ENCODE measurements at places on chromosomes 2 and 18.
A peak's percentile ranks its signal among the peaks of the same experiment; 100 is the strongest.

DNA sequence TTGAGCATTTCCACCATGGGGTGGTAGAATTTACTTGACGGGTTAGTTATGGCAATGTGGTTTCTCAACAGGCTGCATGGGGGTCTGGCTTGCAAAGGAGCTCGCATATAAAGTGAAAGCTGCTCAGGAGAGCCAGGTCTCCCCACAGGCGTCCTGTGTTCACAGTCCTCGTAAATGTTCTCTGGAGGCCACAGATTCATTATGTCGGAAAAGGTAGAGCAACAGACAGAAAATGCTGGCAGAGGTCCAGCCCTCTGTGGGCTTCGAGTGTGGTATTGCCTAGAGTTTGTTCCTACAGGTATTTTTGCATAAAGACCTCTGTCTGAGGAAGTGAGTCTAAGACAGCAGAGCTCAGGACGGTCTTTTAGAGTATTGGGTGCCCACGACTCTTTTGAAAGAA, 96.4 kb downstream of the CDCA7 start:
- DNase-seq: no peak

DNA sequence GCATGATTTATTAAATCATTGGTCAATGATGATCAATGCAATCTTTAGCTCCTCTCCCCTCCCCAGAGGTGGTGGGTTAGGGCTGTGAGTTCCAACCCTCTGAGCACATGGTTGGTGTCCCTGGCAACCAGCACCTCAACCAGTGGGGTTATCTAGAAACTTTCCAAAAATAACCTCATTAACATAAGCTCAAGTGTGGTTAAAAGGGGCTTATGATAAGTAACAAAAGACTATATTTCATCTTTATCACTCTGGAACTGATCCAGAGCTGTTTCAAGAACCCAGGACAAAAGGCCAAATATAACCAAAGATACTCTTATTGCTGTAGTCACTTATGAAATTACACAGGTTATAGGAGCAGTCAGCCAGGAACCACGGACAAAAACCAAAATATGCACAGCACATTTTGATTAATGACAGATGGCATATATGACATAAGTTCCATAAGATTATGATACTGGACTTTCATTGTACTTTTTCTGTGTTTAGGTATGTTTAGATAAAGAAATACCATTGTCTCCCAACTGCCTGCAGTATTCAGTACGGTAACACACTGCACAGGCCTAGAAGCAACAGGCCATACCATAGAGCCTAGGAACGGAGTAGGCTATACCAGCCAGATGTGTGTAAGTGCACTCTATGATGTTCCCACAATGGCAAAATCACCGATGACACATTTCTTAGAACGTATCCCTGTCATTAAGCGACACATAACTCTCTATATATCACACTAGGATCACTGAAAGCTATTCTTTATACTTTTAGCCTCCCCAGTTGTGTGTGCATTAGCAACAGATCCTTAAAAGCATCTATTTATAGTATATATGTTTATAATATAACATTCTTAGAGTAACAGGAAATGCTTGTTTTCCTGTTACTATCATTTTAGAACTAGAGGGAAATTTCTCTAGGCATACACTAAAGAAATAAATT, 31.9 kb downstream of the KIDINS220 start:
- no peak for DNase-seq

DNA sequence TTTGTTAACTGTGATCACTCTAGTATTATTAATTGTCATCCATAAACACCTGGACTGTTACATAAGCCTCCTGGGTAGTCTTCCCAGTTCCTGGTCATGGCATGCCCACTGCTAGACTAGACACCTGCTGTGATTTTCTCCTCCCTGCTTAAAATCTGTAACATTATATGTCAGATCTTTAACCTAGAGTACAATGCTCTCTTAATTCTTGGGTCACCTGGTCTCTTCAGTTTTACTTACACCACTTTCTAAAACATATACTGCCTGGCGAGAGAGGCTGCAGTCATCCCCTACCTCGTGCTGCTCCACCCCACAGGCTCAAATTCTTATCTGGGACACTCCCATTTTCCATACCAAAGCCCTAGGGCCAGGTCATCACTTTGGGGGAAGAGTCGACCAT, 161.3 kb downstream of the CDH2 start:
- no peak for DNase-seq

- no peak for DNase-seq
Observed at GRCh38 chr2:47310801-47311560, 92.0 kb upstream of the MSH2 start.

- DNase-seq: no peak
Observed at GRCh38 chr2:54708584-54709335, 14.7 kb upstream of the EML6 start.

- DNase-seq: no peak
Observed at GRCh38 chr2:153163055-153163454, 315.5 kb downstream of the RPRM start.

GRCh38 chr2:224381521-224382279, 20.2 kb downstream of the FAM124B start:
- no peak for DNase-seq

DNA sequence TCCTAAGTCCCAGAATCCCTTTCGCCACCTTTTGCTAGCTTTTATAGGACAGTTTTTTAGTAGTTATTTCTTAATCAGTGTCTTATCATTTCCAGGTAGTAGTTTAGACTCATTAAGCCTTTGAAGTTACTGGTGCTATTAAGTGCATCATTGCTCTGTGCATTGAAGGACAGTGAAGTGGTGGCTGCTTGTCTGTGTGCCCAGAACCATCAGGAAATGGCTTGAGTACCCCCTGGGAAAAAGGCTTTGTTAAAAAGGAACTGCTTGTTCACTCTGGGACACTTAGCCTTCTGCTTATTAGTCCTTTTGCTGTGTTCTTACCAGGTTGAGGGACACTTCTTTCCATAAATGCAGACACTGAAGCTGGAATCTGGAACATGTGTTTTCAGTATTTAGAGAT, 30.0 kb downstream of the DTNA start:
- DNase-seq: no peak

GRCh38 chr18:26738706-26739105, 126.8 kb downstream of the AQP4 start:
- no peak for DNase-seq

DNA sequence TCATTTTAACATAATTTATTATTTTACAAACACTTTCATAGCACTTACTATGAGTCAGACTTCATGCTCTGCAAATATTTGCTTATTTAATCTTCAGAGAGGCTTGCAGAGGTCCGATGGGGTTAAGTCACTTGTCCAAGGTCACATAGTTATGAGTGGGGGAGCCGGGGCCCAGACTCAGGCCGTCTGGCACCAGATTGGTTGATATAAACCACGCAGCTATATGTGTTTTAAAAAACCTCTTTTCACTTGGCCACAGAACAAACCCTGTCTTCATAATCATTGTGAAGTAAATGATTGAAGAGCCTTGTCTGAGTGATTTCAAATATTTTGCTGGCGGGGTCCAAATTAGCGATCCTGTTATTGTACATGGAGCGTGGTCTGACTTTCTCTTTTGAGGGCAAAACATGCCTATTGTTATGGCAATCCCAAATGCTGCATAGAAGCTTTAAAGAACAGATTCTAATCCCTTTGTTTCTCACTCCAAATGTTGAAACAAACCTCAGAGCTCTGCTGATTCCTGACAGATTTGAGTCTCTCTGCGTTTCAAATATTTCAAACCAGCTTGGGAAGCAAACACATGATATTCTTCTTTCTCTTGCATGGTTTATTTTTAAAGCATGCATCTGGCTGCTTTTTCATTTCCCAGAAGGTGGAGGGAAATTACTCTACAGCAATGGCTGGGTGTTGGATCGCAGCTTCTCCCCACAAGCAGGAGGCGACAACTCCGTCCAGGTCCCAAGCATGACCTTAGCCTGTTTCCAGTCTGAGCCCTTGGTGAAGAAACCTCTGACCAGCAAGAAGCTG, 142.4 kb downstream of the DDX1 start:
- DNase-seq: no peak

DNA sequence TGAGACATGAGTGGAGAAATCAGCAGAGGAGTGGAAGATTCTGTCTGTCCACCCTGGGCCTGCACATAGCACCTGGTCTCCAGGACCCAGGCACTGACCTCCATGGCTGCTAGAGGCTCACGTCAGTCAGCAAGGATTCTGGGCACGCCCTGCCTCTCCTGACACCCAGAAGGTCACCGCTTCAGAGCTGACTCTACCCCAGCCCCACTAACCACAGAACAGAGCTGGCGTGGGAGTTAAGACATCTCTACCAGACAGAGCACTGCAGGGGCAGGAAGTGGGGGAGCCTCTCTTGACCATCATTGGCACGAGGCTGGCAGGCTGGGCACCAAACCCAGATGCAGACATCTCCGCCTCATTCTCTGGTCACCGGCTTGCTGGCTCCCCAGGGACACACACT, 3.0 kb downstream of the ADCY3 start:
- no peak for DNase-seq

DNA sequence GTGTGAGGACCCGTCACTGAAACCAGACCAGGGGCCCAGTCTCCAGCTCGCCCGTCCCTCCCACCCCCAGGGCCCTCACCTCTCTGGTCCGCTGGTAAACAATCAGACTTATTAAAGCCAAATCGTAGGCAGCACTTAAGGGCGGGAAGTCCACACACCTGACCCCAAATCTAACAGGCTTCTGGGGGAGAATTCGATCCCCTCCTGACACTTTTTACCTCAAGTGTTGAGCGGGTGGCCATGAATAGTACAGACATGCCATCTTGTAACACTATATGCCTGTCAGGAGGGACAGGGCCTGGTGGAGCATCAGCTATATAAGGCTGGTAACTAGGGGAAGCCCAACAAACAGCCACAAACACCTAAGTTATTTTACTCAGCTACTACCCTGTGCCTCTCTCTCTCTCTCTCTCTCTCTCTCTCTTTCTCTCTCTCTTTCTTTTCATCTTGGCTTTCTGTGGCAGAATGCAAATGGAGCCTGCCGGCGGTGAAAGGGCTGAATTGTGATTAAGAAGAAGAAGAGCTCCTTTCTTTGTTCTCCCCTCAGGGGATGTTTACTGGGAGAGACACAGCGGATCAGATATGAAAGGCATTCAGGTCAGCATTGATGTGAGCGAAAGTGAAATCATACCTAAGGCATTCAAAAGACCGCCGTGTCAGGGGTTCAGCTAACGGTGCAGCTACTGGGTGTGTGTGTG, 9.5 kb downstream of the ZEB2 start:
- no peak for DNase-seq

GRCh38 chr2:113180131-113180946, 6.6 kb downstream of the PSD4 start:
- no peak for DNase-seq

GRCh38 chr18:80252136-80252535, 4.8 kb upstream of the PARD6G start:
- DNase-seq: no peak

- no peak for DNase-seq
Observed at GRCh38 chr2:207091176-207091575, 74.6 kb downstream of the KLF7 start.

GRCh38 chr2:112181571-112182290, 43.5 kb downstream of the FBLN7 start:
- DNase-seq: peak; percentile 24

GRCh38 chr2:76998704-76999103, 523.5 kb downstream of the LRRTM4 start:
- no peak for DNase-seq

DNA sequence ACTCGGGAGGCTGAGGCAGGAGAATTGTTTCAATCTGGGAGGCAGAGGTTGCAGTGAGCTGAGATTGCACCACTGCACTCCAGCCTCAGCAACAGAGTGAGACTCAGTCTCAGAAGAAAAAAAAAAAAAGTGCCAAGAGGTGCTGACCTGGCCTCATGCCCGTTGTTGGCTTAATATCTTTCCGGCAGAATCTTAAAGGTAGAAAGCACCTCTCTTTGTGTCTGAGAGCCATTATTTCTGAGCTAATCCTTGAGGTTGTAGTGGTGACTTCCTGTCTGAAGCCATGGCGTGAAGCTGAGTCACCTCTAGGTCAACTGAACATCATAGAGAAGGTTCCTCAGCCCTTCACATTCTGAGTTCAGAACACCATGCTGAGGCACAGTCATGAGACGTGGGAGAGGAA, 60.4 kb downstream of the WDSUB1 start:
- DNase-seq: no peak

DNA sequence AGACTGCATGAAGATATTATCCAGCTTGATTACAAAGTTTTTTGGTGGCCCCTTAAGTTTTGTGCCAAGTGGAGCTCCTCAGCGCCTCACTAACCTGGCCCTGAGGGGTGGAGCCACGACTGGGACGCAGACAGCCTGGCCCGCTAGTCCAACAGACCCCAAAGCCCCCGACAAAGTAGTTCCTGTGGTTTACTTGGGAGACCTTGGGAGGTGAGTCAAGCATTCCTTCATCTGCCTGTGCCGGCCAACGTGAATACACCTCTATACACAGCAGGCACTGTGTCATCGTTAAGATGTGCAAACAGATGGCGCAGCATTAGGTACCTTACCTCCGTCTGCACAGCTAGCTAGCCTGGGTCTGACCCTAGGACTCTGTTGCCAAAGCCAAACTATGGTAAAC, 55.0 kb upstream of the LAMA1 start:
- no peak for DNase-seq

GRCh38 chr2:71477231-71477691, 23.9 kb downstream of the DYSF start:
- DNase-seq: no peak

GRCh38 chr2:188785490-188785889, 188.7 kb upstream of the COL3A1 start:
- DNase-seq: no peak
